ENCODE measurements at places on chromosomes 3 and 15.

DNA sequence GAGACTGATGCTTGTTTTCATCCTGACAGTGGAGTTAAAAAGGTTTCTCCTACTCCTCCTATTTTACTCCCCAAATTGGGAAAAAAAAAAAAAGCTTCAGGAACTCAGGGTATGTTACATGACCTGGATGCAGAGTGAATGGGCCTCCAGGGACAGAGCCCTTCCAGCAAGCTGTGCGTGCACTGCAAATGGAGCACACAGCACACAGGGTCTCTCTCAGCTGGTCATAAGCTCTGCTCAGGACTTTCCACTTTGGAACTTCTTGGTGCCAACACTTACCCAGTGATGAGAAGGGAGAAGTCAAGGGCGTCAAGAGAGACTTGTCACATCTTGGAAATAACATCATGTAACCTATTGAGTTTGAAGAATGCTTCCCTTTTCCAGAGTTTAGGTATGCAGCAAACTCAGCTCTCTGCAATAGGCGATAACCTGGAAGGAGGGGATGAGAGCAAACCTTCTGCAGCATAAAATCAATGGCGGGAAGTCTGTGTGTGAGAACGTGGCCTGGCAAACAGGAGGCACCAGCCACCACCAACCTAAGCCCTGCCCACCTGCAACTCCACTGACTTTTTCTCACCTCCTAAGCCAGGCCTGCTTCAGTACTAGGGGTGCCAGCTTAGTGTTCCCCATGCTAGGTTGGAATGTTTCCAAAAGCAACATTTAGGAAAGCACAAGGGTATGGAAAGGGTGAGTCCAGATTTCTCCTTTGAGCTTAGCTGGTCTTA lies 39.8 kb downstream of the MYZAP start:
- DNase-seq, result no peak

DNA sequence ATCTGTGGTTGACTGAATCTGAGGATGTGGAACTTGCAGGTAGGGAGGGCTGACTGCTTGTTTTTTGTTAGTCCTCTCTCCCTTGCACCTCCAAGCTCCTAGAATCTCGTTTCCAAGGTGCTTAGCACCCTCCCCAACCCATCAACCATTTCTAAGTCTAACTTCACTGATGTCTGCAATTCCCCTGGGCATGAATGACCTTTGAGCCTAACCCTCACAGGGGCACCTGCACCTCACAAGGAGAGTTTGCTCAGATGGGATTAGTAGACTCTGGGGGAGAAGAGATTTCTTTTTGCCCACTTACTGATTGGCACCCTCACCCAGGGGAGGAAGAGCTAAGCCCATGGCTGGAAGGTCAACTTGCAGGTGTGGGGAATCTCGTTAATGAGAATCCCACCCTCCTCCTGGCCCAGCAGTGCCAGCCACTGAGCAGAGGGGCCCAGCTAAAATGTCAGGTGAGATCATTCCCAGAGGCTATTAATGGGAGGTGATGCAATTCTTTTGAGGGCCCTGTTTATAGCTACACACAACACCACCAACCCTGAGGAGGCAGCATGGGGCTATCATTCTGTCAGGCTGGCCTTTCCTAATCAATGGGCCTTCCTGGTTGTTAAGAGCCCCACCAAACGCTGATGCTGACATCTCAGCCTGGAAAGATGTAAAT lies 81.6 kb upstream of the HERC1 start:
- no peak for DNase-seq

DNA sequence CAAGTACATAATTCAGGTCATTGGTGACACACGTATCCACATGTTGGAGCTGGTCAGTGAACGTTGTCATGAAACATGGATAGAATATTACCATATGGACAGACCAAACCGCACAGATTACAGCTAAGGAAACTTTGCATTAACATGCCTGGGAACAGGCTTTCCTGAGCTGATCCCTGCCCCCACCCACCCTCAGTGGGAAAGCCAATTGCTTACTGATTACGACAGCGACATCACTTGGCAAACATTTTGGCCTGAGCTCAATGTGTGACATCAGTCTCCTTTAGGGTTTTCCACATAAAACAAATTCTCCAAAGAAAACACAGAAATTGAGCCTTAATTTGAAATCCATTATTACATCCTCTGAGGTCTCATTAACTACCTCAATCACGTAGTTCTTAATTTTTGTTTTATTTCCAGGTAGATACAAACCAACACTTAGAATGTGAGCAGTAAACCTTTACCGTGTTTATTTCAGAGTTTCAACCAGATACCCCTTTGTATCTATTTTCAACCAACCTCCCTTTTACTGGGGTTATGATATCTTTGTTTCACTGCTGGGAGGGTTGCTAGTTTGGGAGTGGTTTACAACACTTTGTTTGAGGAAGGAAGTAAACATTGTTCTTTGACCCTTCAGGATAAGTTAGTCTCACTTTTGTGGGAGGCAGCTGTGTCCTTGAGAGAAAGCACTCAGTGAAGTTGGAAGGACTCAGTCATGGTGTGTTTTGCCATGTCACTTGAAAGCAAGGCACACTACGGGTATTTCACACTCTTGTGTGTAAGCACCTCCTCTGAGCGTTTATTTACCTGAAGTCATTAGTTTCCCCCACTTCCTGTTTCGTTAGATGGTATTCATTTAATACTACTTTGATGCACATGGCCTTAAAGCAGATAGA lies 103.1 kb downstream of the CMSS1 start:
- peak; percentile 60 for DNase-seq

GRCh38 chr3:133934996-133935842 lies 39.5 kb upstream of the RAB6B start:
- no peak for DNase-seq

DNA sequence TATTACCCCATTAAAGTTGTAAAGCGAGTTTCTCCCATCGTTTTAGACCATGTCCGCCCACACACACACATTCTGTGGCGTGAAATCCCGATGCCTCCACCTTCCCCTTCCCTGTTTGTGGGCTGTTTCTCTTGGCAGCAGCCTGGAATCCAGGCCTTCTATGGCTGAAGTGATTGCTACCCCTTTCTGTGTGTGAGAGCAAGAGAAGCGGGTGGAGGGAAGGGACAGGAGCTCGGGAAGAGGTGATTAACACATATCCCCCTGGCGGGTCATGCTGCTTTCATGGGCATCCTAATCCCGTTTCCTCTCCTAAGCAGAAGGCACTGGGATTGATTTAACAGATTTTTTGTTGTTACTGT lies 283.8 kb upstream of the RGMA start:
- DNase-seq, result no peak

DNA sequence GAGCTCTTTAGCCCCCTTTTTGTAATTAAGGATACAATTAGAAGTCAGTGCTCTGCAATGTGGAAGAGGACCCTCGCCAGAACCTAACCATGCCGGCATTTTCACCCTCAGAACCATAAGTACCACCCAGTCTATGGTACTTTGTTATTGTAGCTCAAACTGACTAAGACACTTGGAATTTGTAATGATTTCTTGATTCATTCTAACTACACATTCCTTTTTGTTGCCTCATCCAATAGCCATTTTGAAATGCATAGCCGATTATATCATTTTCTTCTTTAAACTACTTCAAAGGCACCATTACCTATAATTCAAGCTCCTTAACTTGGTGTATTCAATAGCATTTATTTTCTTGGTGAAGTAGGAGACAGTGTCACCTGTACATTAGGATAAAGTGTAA lies 61.4 kb downstream of the GLB1 start:
- no peak for DNase-seq

DNA sequence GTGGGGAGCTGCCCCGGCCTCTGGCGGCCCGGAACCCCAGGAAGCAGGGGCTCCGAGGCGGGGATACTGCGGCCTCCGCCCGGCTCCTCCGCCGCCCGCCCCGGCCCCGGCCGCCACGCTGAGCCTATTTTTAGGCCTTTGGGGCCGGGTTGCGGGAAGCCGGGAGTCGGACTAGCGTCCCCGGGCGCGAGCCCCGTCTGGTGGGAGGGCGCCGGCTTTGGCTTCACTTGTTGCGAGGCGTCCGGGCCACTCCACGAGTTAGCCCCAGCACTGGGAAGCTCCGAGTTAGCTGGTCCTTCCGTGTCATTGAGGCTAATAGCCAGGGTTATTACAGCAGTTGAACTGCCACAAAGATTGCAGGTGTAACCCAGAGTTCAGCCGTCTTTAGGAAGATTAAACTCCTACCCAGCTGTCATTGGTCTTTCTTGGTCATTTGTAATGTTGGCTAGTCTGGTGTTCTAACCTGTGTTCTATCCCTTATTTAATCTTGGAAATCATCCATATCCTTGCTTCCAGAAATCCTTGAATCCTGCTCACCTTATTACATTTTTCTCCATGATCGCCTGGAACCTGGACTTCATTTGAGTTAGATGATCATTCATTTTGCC lies 791 bp downstream of the GYG1 start:
- peak; percentile 34 for DNase-seq

DNA sequence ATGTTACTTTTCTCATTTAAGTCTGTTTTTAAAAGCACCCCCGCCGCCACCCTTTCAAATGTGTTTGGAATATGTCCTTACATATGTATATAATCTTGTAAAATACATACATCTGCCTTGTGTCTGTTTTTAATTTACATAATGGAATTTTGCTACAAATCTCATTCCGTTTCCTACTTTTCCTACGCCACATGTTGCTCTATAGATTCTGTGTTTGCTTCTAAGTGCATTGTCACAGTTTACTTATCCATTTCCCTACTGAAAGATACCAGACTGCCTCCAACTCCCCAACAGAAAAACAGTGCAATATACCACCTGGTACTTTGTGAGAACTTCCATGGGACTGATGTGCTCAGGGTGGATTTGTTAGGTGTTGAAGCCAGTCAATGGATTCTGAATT lies 70.2 kb downstream of the ABHD5 start:
- DNase-seq, result no peak
